Stimulated activated CD8-positive, alpha-beta memory T cell treated with anti-CD3 and anti-CD28 coated beads, Interleukin-15, amount 100 ng/mL, for 24 hours (primary cell): ENCODE measurements at places on chromosomes 1 and 21.

GRCh38 chr1:46480959-46481646 is 8.5 kb upstream of the DMBX1 start:
- no peak for DNase-seq

DNA sequence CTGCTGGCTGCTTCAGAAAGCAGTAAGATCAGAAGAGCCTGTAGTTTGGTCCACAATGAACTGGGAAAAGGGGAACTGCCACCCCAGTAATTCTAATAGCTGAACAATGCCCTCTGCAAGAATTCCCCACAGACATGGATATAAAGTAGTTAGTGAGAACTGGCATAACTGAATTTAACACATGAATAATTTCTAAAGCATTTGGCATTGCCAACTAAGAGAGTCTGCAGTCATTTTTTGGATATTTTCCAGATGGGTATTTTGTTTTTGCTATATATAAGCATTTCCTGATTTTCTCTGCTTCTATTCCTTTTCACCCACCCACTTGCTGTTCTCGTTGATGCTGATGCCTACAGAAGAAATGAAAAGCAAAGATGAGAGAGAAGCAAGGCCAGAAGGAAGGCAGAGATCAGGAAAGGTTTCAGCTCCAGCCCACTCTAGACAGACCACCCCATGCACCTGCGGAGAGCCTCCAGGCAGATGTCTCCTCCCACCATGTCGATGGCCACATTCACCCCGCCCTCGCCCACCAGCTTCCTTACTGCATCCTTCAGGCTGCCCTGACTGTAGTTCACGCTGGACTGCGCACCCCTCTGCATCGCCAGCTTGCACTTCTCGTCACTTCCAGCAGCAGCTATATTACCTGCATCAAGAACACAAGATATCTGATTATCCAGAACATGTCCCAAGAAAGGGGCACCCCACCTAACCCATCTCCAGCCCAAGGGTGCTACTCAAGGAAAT is 55.9 kb upstream of the SEC16B start:
- DNase-seq = no peak

DNA sequence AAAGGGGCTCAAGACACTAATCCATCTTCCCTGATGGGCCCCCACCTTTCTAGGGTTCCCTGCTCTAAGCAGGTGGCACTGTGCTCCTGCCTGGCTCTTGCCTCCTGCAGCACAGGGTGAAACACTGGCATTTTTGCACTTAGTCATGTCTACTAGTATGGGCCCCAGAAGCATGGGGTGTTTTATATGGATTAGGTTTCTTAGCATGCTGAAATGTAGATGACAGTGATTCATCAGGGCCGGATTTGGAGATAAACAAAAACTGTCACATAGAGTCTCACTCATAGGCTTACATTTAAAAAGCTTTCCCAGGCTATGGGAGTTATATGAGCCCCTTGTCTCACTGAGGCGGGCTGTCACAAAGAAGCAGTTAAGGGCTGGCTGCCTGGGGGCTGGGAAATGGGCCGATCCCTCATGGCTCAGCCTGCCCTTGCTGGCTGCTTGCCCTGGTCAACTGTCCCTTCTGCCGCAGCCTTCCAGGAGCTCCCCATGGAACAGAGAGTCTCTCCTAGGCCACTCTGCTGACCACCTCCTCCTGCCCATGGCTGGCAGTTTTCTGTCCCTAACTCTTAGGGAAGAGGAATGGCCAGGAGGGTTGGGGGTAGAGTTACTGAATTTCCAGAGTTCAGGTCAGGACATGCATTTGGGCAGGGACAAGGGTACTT is 6.5 kb downstream of the GALNT2 start:
- DNase-seq = no peak

DNA sequence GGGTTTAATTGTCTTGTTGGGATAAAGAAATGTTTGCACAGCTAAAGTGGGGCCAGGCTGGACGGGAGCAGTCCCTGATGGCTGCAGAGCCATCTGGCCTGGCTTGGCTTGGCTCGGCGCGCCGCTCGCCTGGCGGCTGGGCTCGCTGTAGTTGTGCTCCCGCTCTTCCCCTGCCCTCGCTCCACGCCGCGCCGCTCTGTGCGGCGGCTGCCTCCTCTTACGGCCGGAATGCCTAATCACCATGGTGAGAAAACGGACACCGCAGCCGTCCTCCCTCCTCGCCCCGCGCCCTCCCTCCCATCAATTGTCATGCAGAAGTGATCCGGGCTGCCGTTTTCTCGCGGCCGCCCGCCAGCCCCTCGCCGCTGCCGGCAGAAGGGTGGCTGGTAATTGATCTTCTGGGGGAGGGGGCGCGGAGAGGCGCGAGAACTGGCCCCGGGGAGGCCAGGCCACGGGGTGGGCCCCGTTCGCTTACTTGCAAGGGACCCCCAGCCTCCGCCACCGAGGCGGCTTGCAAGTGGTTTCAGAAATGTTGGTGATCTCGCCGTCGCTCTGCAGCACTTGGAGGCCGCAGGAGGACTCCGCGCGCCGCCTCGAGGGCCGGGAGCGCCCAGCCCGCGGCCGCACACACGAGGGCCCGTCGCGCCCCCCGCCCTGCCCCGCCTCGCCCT is 12.4 kb downstream of the RNF220 start:
- no peak for DNase-seq
